NCI-H2107 (cell line): ENCODE measurements at places on chromosomes 11 and 22.

DNA sequence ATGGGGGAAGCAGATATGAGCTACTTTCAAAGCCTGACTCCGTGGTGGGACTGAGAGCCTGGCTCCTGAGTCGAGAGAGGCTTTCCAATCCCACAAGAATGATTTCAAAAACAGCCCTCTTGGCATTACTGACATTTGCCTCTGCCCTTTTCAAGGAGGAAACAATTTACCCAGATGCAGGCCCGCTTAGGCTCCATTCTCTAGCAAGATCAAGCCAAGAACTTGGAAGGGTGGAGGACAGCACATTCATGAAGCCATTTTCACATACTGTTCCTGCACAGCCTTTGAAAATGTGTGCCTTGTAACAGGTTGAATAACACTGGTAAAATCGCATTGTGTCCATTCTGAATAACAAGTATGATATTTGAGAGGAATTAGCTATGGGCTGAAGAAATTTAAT is 58.2 kb upstream of the EED start:
- DNase-seq: no peak

DNA sequence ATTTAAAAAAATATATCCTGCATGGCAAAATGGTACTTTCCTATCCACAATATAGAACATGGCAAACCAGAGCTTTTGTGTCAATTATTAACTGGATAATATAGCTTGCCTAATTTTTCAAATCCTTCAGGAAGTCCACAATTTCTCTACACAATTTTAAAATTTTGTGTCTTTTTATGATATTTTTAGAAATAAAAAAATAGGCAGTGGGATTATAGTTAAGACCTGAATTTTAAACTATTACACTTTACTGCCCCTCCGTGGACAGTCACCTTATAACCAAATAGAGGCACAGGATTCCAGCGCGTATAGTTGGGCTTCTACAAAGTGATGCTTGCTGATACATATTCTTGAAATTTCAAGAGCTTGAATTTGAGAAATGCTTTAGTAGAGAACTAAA is 2.1 kb upstream of the DMC1 start:
- DNase-seq: no peak

- no peak for DNase-seq
Measured at GRCh38 chr11:134532921-134533421, 120.9 kb upstream of the B3GAT1 start.

DNA sequence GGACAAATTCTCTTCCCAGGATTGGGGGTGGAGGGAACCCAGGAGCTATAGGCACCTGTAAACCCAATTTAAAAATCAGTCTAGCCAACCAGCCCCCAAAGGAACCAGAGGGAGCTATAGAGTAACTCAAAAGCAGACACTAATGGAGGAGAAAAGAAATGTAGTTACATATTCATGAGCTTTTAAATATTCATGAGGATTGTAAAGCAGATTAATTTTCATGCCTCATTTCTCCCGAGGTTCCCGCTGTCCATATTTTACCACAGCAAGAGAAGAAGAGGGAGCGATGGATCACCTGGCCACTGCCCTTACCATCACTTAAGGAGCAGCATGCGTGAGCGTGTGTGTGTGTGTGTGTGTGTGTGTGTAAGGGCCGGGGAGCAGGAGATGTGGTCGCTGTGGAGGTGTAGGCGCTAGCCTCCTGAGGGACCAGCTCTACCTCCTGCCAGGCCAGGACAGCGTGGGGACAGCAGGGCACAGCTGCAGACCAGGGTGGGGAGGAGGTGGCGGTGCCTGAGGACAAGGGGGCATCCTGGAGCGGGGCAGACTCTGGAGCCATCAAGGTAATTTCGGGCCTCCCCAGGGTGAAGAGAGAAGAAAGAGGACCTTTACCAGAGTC is 100.7 kb upstream of the THY1 start:
- no peak for DNase-seq
